HFFc6 (cell line): ENCODE measurements at places on chromosomes 7 and 10.
A peak's percentile ranks its signal among the peaks of the same experiment; 100 is the strongest.

DNA sequence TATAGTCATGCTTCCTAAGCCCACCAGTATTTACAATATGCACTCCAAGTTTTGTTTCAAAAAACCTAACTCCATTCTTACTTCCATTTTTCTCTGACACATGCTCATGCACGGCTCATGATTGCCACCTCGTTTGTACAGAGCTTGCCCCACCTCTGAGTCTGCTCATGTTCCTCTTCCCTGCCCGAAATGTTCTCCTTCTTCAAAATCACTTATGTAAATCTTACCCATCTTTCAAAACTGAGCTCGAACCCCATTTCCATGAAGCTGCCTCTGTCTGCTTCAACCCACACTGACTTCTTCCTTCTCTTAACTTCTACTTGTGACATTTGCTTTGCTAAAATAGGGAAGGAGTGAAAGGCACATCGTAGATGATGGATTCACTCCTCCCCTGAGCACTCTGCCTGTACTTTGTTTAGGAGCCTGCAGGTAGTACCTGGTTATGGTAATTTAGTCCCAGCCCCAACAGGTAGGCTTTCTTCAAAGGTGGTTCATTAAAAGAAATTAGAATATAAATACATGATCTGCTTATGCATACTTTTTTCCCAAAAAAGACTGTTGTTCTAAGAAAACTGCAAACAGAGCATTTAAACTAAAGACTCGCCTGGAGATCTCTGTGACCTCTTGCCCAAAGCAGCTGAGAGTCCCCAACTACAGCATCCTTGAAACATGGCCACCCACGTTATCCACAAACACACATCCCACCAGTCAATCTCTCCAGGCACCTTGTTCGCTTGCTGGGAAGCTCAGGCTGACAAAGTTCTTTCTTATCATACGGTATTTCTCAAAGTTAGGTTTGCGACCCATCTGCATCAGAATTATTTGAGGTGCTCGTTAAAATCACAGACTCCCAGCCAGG is 172.0 kb downstream of the DGKI start:
- DNase-seq = no peak

DNA sequence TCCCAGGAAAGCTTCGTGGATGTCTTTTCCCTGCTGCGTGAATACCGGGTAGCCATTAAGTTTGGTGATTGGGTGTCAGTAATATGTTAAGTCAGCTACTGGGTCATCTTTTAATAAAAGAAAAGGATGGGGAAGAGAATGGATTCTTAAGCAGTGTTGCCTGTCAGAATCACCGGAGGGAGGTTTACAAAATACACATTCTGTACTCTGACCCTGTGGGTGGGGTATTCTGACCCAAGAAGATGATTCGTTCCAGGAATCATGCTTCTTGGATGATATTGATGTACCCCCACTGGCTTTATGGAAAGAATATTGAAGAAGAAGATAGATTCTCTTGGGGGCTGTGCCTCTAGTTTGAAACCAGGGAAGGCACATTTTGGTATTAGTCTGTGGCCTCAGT is 18.3 kb downstream of the SGPL1 start:
- DNase-seq = no peak

DNA sequence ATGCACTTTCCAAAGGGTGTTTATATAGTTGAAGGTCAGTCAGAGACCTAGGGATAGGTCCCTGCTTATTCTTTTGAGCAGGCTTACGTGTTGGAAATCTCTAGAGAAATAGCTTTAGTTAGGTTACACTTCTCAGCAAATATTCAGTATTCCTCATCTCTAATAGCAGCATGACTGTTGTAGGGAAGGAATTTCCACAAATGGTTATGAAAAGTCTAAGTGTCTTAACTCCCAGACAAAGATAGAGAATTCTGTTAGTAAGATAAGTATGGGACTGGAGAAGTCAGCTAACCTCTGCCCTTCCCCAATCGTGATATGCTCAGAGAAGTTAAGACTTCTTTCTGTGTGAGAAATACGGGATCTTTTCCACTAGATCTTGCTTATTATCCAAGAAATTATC is 16.5 kb downstream of the SGPL1 start:
- no peak for DNase-seq

DNA sequence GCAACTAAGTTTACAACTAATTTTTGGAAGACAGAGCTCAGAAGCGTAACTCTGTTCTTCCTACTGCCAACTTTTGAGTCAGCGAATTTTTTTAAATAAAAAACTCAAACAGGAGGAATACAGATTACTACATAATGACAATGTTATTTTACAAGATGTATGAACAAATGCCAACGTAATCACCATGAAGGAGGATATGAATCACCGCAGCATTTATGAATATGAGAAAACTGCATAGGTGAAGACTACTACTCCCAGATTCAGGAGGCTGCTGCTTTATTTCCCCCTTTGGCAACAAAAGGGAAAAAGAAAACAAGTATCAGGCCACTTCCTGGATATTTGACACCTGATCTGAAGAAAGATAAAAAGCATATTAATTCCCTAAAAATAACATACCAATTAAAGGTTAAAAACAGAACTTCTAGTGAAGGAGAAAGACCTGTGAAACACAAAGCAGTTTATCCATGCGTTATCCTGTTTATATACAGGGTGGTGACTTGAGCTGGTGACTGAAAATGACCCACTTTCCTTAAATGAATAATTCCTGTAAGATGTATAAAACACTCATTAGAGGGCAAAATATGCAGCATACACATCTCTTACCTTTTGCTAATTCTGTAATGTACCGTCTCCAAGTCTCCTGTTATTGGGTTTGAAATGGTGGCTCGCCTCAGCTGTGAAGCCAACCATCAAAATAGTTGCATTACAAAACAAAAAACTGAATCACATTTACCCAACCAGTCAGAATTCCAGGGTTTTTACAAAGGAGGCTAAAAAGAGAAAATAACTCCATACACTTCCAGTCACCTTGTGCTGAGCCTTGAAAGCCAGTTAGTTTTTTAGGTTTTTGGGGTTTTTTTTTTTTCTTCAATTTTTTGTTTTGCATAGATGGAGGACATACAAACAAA is 52.0 kb downstream of the P4HA1 start:
- DNase-seq = peak; percentile 85

DNA sequence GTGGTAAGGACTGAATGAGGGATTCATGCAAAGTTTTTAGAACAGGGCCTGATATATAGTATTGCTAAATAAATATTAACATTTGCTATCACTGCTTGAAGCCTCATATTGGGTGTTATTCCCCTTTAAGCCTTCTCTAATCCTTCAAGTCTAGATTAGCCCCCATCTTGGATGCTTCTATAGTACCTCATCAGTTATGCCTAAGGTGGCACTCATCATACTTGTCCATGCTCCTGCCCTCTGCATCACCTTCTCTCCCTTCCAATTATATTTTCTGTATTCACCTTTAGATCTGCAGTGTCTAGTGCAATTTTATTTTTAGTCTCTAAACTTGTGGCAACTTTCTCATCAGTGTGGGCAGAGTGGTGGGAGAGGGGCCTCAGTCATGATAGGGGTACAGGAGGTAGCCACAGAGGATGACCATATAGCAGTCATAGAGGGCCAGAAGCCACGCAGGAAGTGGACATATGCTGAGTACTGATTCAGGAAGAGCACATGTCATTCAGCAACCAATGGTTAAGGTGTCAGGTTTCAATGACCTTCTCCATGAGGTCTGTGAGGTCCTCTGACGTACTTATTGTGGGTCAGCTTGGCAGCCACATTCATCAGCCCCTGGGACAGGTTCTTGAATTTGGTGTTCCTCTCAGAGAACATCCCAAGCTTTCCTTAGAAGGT is 2.5 kb downstream of the ENTPD1 start:
- DNase-seq = no peak

DNA sequence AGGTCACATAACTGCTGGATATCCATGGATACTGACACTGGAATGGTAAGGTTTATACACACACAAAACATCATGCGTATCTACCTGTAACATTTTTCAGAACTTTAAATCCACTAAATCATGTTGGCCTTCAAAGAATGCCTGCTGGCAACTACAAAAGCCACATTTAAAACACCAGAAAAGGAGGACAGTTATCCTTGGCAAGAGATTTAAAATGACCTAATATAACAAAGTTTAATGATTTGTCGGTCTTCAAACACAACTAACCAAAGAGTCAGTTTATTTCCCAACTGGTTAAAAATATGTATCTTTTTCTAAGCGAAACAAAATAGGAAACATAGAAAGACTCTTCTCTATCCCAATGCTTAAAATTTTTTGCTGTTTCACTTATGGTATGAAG is 24.0 kb downstream of the WAPL start:
- DNase-seq = no peak

- peak; percentile 70 for DNase-seq
These were observed 2.2 kb upstream of the HSPB1 start for GRCh38 chr7:76300166-76300731.

- no peak for DNase-seq
These were observed 38.0 kb downstream of the POLR1F start for GRCh38 chr7:19670806-19671205.

DNA sequence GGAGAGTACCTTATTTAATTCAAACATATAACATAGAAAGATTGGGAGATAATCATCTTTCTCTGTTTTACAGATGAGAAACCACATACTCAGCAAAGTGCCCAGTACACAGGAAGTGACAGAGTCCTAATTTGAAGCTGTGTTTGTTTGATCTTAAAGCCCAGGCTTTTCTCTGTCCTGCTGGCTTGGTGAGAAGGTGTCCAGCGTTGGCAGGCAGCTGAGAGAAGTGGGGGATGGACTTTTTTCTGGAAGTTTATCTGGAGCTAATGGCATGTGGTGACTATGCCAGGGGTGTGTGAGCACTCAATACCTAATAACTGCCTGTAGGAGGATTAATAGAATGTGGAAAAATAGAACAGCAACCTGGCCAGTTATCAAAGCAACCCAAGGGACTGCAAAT is 60.8 kb downstream of the NPSR1 start:
- no peak for DNase-seq

DNA sequence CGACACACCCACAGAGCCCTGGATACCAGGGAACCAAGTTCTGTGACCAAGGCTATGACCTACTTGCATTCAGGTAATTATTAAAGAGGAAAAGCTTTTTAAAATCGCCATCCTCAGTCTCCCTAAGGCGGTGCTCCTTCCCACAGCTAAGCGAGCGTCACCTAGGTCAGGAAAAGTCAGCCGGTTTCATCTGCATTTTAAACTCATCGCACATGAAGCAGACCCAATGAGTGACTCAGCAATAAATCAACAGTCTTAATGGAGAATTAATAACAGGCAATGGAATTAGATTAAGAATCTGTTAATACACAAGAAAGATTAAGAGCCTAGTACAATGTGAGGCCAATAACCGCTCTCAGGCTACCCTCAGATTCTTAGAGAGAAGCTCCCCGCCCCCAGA is 59.2 kb downstream of the HSPA12A start:
- DNase-seq = no peak

GRCh38 chr7:133910761-133911160 is 216.4 kb upstream of the LRGUK start:
- DNase-seq = no peak

GRCh38 chr10:6743291-6743849 is 163.3 kb upstream of the PRKCQ start:
- no peak for DNase-seq

DNA sequence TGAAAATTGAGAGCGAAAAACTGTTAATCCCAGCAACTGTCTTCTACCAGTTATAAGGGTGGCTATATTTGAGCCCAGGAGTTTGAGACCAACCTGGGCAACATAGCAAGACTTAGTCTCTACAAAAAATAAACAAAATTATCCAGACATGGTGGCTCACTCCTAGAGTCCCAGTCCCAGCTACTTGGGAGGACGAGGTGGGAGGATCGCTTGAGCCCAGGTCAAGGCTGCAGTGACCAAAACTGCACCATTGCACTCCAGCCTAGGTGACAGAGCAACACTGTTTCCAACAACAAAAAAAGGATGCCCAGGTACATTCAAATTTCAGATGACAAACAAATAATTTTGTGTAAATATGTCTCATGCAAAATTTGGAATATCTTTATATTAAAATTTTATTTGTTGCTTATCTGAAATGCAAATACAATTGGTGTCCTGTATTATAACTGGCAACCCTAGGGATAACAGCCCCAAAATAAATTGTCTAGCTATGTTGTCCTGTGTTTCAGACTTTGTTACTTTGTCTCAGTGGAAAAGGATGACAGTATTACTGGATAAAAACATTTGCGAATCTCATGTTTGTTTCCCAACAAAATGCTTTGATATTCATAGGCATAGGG is 26.7 kb downstream of the FAM171A1 start:
- DNase-seq = no peak

DNA sequence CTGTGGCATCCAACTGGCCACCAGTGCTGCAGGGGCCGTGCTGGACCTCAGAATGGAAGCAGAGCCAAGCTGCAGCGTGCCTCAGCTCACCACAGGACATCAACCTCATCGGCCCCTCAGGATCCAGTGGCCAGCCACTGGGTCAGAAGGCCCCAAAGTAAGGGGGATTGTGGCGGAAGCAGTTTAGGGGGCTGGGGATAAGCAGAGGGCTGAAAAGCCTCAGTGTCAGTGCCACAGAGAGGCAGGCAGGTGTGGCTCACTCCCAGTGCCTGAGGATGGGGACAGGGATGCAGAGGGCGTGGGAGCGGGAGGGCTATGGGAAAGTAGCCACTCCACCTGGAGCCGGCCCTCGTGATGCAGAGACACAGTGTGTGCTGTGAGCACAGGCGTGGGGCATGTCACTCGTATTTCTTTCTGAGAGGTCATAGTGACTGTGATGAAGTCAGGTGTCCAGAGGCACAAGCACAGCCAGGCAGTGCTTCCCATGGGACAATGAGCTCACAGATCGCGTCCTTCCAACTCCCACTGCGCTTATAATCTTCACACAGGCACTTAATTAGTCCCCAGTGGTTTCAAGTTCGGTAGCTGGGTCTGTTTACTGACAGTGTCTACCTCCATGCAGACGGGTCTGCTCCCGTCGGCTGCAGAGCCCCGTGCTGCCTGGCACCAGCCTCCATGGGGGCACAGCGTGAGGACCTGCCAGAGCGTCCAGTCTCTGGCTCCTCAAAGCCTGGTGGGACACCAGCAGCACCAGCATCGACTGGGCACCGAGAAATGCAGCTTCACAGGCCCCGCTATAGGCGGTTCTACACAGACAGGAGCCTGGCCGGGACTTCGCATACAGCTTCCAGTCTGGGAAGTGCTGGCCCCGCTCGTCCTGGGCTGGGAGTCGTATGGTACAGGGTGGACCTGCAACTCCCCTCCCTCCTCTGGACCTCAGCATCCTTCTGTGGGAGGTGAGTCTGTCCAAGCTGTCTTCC is 42.9 kb upstream of the CNPY1 start:
- no peak for DNase-seq

GRCh38 chr10:62373995-62374861 is at the start of gene ZNF365:
TSS of gene ZNF365 (plus strand) at chr10:62374369. CDS start at chr10:62376194, 1,825 bp downstream.
- DNase-seq = peak; percentile 60

- no peak for DNase-seq
These were observed 410.4 kb downstream of the INHBA start for GRCh38 chr7:41292487-41292886.

DNA sequence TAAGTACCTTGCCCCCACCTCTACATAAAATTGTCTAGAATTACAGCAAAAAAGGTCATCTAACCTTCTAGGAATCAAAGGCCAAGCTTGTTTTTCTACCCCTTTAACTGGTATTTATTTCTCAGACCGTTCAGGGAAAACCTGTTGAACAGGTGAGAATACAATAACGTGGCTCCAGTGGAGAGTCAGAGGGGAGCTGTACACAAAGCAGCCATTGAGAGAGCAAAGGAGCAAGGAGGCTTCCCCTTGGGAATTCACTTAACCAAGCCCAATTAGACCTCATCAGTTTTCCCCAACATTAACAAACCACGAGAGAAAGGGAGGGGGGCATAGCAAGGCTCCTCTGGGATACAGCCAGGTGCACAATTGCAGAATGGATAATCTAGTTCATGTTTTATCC is 101.9 kb downstream of the ELMO1 start:
- DNase-seq = no peak

- no peak for DNase-seq
These were observed 107.9 kb downstream of the JCAD start for GRCh38 chr10:29951441-29951931.
